ENCODE measurements at places on chromosomes 11 and 22.

DNA sequence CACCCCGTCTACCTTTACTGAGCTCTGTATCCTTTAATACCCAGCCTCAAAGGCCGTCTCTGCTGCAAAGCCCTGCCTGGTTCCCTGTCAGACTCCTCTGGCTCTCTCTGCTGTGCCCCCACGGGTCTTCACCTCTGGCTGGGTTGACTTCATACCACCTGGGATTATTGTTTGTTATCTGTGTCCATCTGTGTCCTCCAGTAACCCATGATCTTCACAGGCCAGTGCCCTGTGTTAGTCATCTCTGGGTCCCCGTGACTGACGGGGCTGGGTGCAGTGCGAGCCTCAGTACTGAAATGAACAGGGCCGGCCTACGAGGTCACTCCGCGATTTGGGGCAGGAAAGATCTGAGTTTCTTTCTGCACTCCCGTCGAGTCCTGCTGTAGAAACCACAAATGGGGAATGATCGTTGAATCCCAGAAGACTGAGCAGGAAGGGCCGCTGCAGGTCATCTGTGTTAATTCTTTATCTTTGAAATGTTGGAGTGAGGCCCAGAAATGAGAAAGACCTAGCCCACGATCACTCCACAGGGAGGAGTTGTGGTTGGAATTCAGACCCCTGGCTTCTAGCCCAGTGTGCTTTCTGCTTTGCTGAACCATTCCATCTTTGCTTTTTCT, 12.3 kb upstream of the TUB start:
- DNase-seq = peak; percentile 79

- no peak for DNase-seq
Measured at GRCh38 chr11:17418444-17419081, 30.1 kb upstream of the KCNJ11 start.

DNA sequence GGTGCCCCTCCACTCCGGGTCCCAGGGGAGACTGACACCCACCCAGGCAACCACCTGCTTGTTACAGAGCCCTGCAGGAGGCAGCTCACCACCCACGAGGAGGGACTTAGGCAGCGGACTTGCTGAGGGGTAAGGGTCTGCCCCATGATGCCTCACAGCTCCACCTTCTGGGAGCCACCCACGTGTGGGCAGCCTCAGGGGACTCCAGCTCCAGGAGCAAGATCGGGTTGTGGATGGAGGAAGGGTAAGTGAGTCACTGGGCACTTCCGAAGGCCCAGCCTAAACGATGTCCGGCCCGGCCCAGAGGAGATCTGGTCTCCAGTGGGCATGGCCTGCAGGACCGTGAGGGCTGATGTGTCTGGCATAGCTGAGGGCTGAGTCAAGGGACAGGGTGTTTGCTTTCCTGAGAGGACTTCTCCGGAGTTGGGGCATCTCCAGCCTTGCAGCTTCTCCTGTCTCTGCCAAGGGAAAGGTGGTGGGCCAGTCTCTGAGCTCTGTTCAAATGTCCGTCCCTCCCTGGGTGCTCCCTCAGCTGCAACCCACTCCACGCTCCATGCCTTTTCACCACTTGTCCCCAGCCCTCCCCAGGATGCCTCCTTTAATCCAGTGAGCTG, 32.3 kb upstream of the P2RY2 start:
- peak; percentile 93 for DNase-seq

- DNase-seq = no peak
Measured at GRCh38 chr22:27218012-27218920, 560.9 kb downstream of the MIAT start.

All from AG20443 (cell line).